ENCODE measurements at places on chromosomes 4 and X.

GRCh38 chr4:145171911-145172310 is 8.5 kb downstream of the OTUD4 start:
- DNase-seq: no peak

- DNase-seq: no peak
Observed at GRCh38 chr4:7428261-7429068, 6.3 kb downstream of the PSAPL1 start.

DNA sequence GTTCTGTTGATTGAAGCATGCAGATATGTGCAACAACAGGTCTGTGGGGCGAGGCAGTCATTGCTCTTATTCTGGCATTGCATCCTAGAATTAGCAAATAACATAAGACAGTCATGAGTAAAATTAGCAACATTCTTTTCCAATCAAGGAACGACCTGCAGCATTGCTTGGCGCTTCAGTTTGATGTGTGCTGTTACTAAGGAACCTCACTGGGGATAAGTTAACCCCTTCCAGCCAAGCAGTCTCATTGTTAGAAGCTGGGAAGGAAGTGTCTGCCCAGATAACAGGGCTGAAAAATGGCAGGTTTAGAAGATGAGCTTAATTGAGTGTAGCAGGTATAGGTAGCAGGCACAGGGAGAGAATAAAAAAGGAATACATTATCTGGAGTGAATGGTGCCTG is 55.4 kb downstream of the RBM46 start:
- no peak for DNase-seq

DNA sequence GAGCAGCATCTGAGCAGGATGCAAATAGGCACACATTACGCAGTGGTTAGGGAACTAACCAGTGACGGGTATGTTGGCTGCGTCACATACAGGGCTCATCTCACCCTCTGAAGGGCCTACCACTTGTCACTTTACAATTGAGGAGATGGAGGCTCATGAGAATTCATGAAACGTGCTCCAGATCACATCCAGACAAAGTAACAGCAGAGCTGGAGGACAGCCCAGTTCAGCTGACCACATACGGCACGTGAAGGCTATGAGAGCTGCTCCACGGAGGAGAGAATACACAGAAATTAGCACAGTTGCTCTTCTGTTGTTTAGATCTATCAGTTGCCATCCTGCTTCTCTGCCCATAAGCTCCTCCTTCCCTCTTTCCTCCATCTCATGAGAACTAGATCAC is 78.4 kb downstream of the FAM9B start:
- no peak for DNase-seq

DNA sequence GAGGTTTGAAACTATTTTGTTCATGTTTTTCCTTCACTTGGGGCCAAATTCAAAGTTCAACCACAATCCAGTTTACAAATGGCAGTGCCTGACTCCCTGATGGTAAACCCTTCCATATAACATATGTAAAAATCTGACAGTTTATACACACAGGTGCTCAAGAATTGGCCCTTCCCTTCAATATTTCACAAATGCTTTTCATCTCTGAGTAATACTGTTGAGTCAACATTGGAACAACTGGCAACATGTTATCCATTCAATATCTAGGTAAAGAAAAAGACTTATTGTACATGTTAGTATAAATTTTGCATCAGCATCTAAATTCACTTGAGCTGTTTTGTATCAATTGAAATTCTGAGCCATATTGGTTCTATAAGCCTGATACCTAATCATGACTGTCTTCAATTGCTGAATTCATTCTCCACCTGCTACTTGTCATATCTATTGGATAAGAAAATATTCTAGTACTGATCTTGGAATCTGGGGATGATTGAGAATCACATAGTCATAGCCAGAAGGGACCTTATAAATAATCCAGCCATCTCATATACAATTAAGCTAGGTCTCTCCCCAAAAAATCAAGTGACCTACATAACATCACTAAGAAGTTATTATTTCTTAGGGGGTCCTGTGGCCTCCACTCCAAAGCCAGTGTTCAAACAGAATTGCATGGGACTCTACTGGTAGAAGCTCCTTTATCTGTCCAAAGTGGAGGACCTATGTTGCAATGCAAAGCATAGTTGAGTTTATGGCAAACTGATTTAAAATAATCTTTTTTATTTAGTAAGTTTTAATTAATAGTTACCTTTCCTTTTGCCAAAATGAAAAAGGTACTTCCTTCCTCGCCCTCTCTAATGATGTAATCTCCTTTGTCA is 61.9 kb downstream of the PRKG2 start:
- DNase-seq: no peak

- no peak for DNase-seq
Observed at GRCh38 chrX:6021316-6022091, 207.2 kb downstream of the NLGN4X start.

DNA sequence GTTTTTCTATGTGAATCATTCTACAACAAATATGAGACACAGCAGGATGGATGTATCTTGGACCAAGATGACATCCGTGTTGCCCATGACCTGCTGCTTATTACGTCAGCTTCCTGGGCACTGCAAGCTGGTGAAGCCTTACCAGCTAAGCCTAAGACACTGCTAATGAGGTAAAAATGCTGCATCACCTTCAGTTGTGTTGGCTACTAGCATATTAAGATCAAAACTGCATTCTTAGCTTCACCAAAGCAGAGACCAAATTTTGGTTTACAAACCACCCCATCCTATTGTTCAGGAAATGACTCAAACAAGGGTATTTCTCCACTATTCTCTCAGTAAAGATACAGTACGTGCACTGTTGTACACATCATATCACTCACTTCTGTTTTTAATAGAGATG is 50.3 kb downstream of the MAML3 start:
- no peak for DNase-seq

GRCh38 chr4:632196-632790 is 6.9 kb downstream of the PDE6B start:
- DNase-seq: no peak

DNA sequence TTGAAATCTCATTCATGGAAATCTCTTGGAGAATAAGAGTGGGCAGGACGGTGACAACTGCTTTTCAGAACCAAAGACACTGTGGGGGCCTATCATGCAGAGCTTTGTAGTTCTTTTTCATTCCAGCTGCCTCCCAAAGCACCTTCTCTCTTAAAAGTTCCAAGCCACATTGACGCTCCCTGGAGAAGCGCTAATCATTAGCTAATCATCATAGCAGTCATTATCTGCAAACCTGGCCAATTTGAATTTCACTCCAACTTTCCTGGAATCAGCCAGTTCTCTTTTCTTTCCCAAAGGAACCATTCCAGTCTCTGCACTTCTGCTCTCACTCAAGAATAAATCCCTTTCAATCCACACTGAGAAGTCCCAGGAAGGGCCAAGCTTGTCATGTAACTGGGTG is 1144.1 kb upstream of the IGFBP7 start:
- DNase-seq: no peak

- no peak for DNase-seq
Observed at GRCh38 chr4:29046781-29047180, 1673.4 kb upstream of the PCDH7 start.

DNA sequence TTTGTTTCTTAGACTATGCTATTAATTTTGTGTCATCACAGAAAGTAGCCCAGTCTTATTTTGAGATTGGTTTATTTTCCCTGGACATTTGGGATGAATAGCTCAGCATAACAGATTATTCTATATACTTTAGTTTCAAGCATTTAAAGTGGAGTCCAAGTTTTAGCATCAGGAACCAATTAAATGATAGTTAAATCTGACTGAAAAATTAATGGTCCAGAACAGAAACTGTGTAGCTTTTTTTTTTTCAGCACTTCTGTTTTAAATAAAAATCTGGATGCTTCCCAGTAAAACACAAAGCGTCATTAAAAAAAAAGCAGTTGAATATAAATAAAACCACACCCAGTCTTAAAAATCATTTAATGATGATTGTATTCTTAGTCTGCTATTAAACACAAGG is 59.4 kb upstream of the PITX2 start:
- DNase-seq: no peak

- DNase-seq: no peak
Observed at GRCh38 chr4:14404730-14405129, 597.6 kb upstream of the CPEB2 start.

DNA sequence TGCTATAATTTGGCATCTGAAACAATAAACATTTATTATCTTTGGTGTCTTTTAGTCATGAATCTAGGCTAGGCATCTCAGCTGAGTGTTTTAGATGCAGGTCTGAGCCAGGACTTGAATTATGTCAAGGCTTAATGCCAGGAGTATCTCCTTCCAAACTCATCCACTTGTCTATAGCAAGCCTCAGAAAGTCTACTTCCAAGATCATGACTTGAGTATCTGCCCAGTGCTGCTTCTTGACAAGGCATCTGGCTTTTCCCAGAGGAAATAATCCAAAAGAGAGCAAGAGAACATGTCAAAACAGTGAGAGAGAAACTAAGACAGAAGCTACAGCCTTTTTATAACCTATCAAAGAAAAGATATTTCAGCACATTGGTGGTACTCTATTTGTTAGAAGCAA is 1052.1 kb upstream of the PCDH10 start:
- no peak for DNase-seq

GRCh38 chrX:71640002-71640401 is 21.7 kb upstream of the CXCR3 start:
- no peak for DNase-seq

GRCh38 chr4:44320833-44321232 is 127.8 kb downstream of the KCTD8 start:
- no peak for DNase-seq

GRCh38 chr4:12200226-12200625 is 771.5 kb upstream of the HS3ST1 start:
- DNase-seq: no peak

GRCh38 chrX:48833542-48834138 is 1.8 kb downstream of the PCSK1N start:
- DNase-seq: no peak

DNA sequence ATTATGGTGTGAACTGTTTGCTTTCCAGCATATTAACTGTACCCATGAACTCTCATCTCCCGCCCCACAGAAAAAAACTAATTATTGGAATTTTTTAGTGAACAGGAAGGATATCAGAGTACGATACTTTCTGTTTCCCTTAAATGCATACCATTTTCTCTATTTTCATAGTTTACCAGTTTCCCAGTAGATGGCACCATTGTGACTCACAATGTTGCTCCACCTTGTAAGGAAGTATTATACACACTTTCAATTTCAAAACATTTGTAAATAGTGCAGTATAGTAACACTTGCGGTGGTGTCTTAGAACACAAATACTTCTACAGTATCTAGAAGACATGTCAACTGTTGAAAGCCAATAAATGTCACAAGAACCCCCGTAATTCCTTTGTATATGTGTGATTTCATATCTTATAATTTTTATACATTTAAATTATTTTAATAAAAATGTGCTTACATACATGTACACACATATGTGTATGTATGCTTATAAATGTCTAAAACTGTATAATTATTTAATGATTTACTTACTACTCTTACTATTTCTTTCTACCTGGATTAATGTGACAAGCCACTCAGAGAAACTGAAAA is 167.3 kb downstream of the SLIT2 start:
- no peak for DNase-seq

GRCh38 chr4:5905714-5906113 is 12.8 kb upstream of the CRMP1 start:
- DNase-seq: no peak

GRCh38 chr4:160825644-160826338 is 1338.0 kb downstream of the FSTL5 start:
- no peak for DNase-seq

DNA sequence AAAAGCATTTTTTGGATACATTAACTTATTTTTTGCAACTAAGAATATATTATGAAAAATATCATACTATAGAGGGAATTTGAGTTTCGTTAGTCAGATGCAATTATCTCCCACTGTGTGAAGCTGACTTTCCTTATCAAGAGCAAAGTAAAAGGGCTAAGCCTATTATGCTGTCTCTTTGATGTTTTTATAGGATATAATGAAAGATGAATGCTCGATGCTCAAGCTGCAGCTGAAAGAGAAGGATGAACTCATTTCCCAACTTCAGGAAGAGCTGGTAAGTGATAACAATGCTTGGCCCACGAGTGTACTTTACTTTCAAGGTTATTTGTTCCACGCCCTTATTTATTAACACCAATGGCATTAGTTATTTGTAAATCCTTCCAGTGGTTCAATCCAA is 688.4 kb downstream of the CCSER1 start:
- DNase-seq: no peak

DNA sequence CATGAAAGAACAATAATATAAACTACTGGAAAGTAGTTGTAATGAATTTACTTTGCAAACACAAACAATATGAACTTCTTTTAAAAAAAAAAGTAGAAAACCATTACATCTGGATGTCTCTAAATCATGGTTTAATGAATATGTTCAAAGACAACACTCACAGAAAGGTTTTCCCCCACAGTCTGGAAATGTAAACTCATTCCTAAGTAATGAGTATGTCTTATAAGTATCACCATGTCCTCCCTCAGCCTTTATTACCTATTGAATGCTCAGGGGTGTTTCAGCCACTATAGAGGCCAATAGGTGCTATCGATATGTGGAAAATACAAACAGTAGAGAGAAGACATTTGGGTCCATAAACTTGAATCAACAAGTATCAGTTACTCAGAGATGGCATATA is 186.7 kb downstream of the PALLD start:
- DNase-seq: no peak

DNA sequence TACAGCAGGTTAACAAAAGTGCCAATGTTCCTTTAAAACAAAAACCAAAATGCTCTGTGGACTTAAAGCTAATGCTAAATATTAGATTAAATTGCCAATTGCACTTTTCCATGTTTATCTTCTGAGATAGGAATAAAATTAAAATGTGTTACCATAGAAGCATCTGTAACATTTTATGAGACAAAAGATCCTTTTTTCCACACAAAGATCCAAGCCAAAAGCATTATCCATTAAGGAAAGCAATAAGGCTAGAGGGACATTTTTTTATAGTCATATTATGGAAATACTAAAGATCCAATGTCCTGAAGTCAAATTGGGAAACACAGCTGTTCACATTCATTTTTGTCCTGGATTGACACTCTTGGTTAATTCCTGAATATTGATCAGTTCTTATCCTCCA is 73.6 kb downstream of the PALLD start:
- no peak for DNase-seq

- no peak for DNase-seq
Observed at GRCh38 chr4:116302990-116303735, 782.2 kb downstream of the TRAM1L1 start.

DNA sequence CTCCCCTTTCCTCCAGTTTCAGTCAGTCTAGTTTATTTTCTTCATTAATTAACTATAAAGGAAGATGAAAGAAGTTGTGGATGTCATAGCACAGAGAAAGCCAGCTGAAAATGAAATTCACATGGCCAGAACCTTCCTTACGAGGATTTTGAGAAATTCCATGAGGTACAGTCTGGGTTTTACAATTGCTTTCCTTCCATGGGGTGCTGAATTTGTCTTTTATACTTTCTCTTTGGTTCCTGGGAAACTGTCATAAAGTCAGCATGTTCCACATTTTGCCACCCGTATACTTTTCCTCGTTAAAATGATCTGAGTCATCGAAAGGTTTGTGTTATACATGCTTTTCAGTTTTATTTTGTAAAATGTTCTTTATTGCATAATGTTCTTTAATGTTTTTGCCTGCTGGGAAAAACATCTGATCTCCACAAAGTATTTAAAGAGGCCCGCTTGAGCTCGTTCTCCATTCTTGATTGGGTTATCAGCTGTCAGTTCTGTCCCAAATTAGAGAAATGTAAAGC is 78.1 kb upstream of the CLDN34 start:
- no peak for DNase-seq
